H1 (cell line): ENCODE measurements at places on chromosomes 7 and 10.
A peak's percentile ranks its signal among the peaks of the same experiment; 100 is the strongest.

DNA sequence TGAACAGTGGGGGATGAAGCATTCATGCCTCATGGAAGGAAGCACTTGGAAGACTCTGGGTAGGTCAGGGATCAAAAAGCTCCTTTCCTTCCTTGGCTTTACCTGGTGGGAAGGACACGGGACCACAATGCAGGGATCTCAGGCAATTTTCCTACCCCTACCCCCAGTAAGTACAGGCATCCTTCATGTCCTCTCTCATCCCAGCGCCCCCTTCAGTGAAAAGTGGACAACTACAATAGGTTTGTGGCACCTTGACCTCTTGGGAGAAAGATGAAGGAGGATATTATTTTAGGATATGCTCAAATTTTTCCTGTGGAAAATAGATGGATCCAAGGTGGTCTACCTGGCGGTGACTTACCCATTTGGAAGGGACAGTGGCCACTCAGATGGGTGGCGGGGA, 16.5 kb downstream of the AFAP1L2 start:
- no peak for DNase-seq

GRCh38 chr7:7701527-7701926, 16.9 kb downstream of the RPA3 start:
- no peak for DNase-seq

DNA sequence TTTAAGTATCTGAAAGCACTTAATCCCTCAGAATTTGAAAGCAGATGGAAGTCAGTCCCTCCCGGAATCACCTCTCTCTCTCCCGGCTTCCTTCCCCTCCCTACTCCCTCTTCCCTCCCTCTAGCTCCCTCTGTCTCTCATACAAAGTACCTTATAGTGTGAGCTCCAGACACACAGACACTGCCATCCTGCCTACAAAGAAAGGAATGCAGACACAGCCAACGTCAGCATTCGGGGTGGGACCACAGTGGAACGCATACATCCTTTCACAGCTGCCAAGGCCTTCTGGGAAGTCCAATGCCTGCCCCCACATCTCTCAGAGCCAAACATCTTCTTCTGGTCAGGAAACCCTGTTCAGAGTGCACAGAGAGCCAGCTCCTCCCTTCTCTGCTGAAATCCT, 9.3 kb downstream of the NOD1 start:
- peak; percentile 66 for DNase-seq

- no peak for DNase-seq
Observed at GRCh38 chr10:94069884-94070283, 76.2 kb downstream of the PLCE1 start.

DNA sequence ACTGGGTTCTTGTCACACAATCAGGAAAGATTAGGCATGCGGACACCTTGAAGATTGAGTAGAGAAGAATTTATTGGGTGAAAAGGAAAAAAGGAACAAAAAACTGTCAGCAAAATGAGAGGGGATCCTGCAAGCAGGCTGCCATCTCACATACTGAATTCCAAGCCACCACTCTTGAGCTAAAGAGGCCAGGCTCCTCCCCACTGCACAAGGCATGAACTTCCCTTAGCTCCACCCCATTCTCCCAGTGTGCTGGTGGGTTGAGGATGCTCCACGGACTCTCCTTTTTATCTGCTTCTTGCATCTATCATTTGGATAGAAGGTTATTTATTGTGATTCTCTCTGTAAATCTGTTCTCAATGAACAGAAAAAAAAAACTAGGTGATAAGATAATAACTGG, 79.6 kb downstream of the ANKRD7 start:
- no peak for DNase-seq

DNA sequence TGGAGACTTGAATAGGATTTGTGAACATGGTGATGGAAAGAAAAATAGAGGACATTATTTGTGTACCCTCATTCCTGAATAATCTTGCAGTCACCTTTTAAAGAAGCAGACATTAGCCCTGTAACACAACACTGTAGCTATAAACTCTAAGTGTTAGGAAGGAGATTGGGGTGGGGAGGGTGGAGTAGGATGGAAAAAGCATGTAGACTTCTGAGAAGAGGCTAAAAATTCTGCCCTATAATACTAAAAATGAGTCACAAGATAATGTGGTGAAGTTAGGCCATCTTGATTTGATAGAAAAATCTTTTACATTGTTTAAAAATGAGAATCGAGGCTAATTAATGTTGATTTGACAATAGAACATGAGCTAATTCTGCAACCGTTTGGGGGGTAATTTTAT, 128.8 kb downstream of the LCOR start:
- DNase-seq = no peak

DNA sequence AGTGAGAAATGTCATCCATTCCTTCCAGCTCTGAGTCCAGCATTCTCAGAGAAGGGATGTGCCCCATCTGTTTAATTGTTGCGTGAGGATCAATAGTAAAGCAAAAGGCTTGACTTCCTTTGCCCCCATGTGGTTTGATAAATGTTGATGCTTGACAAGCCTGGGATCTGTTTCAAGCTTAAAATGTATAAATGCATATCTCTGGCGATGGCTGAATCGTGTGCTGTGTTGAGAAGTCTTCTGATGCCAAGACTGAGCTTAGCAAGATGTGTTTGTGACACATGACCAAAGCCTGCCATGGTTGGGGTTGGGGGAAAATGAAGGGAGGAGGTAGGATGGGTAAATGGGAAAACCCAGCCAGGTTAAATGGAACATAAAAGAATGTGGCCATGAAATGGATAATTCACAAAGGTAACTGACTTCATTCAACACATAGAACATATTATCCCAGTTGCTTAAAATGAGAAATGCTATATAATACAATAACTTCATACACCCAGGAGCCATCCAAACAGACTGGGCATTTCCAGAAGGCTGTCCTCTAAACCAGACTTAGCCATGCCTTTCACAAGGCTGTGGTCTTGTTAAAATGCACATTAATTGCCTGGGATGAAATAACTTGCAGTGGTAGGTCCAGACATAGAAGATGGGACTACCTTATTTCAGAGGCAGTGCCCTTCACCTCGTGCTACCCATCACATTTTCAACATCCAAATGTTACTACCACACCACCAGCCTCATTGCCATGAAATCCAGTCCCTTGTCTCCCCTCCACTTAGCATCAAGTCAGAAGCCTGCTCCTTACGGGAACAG, 147.3 kb upstream of the PDE1C start:
- DNase-seq = no peak

DNA sequence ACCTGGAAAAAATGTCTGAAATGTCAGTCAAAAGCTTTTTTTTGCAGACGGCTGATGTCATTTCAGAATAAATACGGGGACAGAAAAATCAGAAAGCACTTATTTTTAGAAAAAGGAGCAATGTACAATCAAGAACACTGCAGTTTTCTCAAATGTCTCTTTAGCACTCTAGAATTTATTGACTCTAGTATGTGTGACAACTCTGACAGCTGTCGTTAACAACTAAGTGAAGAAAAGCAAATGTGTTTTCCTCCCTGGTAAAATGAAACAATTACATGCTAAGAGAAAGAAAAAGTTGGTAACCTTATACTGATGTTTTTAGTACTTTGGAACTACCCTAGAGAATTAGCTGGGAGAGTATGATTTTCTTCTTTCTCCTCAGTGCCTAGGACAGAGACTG, 497.4 kb downstream of the GRM8 start:
- DNase-seq = no peak
